ENCODE measurements at places on chromosomes 6 and 20.

GRCh38 chr6:21359926-21360325 lies 233.6 kb upstream of the SOX4 start:
- DNase-seq: no peak

DNA sequence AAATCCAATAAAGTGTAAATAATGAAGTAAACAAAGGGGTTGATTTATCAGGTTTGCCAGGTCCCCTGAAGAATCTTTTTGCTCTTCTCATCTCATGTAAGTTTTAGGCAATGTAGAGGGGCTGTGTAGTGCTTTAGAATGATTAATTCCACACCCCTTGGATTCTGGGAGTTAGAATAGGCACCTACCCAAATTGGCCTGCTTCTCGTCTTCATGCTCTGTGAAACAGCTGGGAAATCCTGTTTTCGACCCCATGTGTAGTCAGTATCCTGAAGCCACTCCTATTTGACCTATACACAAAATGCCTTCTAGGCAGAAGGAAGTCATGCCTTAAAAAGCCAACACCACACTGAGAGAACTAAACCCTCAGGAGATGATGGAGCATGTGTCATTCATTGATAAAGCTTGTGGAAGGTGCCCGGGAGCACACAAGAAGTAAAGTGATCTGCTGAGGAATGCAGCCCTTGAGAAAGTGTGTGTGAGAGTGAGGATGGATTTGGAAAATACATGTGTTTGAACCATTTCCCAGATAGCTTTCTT lies 170.9 kb downstream of the KLHL32 start:
- DNase-seq: no peak

- no peak for DNase-seq
Observed at GRCh38 chr6:40695750-40696415, 108.7 kb upstream of the LRFN2 start.

DNA sequence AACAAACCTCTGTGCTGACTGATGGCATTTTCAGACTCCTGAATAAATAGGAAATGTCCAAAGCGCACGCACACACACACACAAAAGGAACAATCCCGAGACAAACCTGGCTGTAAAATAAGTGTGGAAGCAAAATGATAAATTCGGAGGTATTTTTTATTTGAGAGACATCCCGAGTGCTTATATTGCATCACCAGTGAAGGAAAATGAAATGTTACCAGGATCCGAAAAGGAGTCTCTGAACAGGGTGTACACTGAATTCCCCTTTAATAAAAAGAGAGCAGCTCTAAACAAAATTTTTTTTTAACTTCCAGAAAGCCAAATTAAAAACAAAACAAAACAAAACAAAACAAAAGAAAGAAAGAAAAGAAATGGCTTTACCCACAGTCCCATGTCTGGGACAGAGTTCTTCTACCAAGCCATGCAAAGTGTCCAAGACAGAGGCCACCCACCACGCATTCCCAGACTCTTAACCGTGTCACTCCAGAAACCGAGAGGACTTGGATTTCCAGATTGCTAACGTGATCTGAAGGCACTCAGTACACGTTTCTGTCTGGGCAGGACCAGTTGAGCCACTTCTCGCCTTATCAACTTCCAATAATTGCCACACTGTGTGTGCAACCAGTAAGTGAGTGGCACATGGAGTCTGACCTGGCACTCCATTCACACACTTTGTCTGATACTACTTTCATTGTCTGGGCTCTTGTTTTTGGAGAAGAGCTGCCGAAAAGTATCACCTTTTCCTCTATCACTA lies 817 bp downstream of the ME1 start:
- DNase-seq: peak; percentile 57

DNA sequence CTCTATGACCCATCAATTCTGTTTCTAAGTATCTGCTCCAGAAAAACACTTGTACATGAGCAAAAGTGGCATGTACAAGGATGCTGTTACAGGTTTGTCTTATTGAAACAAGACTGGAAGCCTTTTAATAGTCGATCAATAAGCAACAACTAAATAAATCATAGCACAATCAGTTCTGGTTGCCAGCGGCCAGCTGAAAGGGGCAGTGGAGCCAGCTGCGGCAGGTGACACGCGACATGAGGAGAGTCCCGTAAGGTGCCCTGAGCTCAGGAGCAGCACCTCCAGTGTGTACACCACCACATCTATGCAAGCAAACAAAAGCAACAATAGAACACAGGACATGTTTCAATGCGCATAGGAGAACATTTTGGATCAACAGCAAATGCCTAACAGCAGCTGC lies 20.7 kb upstream of the NNAT start:
- DNase-seq: no peak

DNA sequence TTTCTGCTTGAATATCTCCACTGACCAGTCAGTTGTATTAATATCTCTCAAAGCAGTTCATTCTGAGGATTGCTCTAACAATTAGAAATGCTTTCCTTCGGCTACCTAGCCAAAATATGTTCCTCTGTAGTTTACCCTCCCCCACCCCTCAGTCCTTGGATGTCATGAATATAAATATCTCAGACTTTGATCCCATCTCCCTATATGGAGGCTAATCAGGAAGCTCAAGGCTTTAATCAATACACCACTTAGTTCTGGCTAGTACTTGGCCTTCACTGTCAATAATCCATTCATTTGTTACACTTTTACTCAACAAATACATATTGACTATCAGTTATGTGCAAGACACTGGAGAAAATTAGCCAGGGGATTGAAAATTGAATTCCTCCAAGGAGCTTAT lies 60.1 kb downstream of the CLIC5 start:
- no peak for DNase-seq

DNA sequence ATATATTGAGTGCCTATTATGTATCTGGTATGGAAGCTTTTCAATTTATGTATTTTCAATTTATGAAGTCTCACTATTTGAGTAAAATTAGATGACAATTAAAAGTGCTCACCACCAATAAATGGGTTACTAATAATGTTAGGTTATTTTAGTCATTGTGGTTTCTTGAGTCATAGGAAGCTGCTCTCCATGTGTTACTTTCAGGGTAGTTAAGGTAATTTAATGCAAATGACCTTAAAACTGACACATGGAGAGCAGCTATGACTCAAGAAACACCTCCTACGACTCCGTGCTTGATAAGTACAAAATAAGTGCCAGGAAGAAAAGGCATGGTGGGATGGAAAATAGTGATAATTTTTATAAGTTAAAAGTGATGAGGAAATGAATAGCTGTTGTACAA lies 16.5 kb upstream of the TINAG start:
- DNase-seq: no peak

DNA sequence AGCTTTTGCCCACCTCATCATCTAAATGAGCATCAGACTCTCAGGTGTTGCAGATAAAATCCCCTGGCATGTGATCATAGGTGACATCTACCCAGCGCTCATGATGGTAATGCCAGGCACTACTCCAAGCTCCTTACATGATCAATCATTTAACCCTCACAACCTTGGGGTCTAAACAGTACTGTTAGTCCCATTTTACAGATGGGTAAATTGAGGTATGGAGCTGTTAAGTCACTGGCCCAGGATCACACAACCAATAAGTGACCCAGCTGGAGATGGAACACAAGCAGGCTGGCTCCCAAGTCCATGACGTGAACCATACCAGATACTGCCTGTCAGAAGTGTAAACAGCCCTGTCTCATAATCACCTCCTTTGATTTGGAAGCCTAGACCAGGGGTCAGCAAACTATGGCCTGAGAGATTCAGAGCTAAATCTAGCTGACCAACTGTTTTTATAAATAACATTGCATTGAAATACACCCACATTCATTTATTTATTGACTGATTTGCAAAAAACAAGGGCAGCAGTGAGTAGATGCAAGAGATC lies 79.2 kb downstream of the UNC5CL start:
- DNase-seq: no peak

- no peak for DNase-seq
Observed at GRCh38 chr6:128491100-128491581, 29.3 kb downstream of the PTPRK start.

GRCh38 chr20:23335521-23335920 lies 15.1 kb upstream of the NXT1 start:
- no peak for DNase-seq

GRCh38 chr6:149239573-149240209 lies 77.8 kb upstream of the TAB2 start:
- DNase-seq: no peak

- no peak for DNase-seq
Observed at GRCh38 chr6:7846966-7847818, 63.4 kb downstream of the TXNDC5 start.

- no peak for DNase-seq
Observed at GRCh38 chr20:60299951-60300350, 341.7 kb downstream of the CDH26 start.

- DNase-seq: peak; percentile 61
Observed at GRCh38 chr6:39347906-39348585, 25.5 kb upstream of the KCNK16 start.

DNA sequence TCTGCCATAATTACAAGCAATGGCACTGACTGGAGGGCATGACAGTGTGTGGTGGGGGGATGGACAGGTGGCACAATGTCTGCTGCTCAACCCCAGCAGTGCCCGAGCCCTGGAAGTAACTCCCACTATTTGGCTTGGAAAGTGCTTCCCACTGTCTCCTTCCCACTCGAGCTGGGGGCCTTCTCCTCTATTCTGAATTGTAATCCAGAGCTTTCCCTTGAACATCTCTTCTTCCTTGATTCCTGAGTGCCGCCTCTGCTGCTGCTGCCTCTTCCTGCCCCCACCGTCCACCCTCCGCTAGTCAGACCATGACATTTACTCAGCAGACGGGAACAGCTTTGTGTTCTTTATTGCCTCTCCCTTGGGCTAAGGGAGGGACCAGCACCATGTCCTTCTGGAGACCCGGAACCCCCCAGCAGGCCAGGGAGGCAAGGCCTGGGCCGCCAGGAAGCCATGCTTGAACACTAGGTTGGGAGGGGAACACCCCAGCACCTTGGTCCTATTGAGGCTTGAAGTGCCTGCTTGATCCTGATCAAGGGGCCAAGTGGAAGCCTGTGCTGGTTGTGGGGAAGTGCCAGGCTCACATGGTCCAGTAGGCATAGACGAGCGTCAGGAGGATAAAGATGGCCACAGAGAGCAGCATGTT lies 17.0 kb downstream of the CCDC167 start:
- DNase-seq: no peak

DNA sequence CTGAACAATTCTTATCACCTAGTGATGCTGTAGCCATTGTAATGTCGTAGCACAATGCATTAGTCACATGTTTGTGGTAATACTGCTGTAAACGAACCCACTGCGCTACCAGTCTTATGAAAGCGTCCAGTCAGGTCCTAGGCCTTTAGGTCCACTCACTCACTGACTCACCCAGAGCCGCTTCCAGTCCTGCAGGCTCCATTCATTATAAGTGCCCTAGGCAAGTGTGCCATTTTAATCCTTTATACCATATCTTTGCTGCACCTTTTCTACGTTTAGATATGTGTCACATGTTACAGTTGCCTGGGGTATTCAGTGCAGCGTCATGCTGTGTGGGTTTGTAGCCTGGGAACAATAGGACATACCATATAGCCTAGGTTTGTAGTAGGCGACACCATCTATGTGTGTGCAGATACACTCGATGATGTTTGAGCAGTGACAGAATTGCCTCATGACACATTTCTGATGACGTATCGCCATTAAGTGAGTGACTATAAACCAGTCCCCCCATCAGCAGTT lies 15.4 kb downstream of the IGF2R start:
- no peak for DNase-seq

DNA sequence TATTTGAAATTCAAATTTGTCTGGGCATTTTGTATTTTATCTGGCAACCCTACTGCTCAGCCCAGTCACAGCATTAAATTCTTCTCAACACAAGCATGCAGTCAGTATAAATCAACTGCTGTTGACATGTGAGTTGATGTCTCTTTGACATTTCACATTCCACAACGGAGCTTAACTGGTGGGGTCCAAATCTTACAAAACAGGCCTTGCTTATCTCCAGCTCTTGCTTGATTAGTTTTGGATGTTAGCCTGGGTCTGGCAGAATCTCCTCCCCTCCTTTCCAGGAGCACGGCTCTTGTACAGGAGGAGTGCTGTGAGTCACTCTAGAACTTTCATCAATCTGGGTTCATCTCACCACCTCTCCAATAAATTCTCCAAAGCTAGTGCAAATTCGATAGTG lies 80.8 kb upstream of the PHACTR1 start:
- no peak for DNase-seq

GRCh38 chr6:37139230-37139962 lies 30.6 kb upstream of the PIM1 start:
- no peak for DNase-seq

DNA sequence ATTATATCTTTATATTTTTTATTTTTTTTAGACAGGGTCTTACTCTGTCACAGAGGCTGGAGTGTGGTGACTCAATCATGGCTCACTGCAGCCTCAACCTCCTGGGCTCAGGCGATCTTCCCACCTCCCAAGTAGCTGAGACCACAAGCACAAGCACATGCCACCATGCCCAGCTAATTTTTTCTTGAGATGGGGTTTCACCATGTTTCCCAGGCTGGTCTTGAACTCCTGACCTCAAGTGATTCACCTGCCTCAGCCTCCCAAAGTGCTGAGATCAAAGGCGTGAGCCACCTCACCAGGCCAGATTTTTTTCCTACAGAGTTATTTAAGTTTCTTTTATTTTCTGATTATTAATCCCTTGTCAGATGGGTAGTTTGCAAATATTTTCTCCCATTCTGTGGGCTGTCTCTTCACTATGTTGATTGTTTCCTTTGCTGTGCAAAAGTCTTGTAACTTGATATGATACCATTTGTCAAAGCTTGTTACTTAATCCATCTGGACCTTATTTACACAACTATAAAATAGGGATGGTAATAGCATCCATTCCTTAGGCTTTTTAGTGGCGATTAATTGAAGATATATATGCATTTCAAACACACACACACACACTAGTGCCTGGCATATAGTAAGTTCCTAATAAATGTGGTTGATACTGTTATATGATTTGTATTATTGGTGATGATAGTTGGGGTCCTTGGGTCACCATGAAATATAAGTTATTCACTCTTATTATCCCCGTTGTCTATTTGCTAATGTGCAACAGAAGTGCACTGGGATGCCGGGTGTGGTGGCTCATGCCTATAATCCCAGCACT lies 187.1 kb downstream of the BCAS1 start:
- DNase-seq: no peak

DNA sequence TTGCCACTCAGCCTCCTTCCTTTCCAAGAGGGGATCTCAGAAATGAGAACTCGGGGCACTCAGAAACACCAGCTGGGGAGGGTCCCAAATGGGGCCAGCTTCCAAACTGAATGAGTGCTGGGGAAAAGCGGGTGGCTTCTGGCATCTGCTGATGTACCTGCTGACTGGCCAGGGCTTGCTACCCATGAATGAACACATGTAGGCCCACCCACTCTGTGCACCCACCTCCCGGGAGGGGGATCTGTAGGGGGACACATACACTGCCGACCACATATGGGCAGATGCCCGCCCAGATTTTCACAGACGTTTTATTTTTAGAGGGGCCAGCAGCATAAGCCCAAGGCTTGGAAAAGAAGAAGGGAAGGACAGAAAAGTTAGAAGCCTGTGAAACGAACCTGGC lies 231.9 kb upstream of the RNF24 start:
- DNase-seq: no peak

- DNase-seq: no peak
Observed at GRCh38 chr6:156953479-156954146, 176.4 kb downstream of the ARID1B start.

Measured in KBM-7 (cell line).